ENCODE measurements at places on chromosomes 6 and 20.

GRCh38 chr6:138507977-138508675, 8.8 kb upstream of the NHSL1 start:
- DNase-seq = no peak

DNA sequence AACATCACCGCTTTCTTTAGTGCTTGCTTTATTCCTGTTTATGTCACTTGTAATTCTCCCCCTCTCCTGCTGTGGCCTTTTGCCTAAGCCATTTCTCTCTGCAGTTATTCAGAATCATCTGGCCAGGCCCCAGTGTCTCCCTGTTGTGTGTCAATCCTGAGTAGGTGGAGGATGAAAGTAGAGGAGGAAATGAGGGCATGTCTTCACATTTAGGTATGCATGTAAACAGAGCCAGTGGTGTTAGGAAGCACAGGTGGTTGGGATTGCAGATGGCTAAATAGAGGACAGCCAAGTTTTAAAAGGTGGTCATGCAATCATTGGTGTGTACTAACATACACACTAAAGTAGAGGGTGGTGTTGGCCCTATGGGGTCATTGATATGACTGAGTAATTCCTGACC, 5.2 kb downstream of the PRSS35 start:
- no peak for DNase-seq

DNA sequence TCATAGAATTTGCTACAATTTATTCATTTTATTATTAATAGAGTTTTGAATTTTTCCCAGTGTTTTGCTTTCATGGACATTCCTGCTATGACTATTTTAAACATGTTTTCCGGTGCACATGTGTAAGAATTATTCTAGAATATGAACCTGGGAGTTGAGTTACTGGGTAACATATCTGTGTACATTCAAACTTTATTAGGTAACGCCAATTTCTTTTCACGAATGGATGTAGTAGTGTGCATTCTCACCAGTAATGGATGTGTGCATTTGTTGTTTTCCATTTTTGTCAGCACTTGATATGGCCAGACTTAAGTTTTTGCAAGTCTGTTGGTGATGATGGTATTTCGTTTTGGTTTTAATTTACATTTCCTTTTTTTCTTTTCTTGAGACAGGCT, 118.8 kb downstream of the CDKAL1 start:
- no peak for DNase-seq

- DNase-seq = no peak
Observed at GRCh38 chr6:40419377-40419776, 167.8 kb downstream of the LRFN2 start.

- DNase-seq = no peak
Observed at GRCh38 chr6:74073999-74074398, 378.0 kb downstream of the CD109 start.

GRCh38 chr6:113920663-113921267, 50.2 kb downstream of the HDAC2 start:
- DNase-seq = no peak

DNA sequence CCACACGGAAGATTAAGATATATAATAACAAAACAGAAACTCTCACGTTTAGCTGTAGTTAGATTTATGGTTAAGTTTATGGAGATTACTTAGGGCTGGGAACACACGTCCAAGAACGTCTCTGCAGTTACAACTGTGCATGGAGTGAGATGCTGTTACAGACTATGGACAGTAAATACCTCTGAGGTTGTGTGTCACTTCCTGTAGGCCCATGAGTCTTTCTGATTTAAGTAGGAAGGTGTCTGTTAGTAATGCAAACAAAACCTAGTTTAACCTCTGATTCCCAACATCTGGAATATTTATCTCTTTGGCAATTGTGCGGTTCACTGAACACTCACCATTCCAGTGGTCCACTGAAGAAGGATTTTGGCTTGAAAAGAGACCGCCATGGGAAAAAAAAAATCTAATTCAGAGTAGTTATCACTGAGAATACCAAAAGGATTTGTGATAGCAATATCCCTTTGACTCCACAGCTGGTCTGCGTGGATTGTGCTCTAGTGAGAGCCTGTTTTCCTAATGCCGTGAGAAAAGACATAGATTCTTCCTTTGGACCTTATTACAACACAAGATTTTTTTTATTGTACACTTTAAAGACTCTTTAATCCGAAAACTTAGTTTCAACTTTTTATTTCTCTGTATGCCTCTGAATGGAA, 478.2 kb upstream of the CITED2 start:
- DNase-seq = no peak

DNA sequence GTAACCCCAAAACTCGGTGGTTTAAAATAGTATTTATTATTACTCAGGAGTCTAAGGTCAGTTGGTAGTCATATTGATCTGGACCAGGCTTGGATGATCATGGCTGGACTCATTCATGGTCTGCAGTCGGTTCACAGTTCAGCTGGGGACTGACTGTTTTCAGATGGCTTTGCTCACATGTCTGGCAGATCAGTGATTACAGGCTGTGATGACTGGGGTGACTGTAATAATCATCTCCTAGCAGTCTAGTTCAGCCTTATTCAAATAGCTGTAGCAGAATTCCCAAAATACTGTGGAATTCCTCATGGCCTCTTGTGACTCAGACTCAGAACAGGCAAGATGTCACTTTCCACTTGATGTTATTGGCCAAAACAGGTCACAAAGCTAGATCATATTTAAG, 16.4 kb upstream of the NT5DC1 start:
- DNase-seq = no peak

GRCh38 chr6:157224178-157224950, 99.0 kb downstream of the TMEM242 start:
- DNase-seq = no peak

DNA sequence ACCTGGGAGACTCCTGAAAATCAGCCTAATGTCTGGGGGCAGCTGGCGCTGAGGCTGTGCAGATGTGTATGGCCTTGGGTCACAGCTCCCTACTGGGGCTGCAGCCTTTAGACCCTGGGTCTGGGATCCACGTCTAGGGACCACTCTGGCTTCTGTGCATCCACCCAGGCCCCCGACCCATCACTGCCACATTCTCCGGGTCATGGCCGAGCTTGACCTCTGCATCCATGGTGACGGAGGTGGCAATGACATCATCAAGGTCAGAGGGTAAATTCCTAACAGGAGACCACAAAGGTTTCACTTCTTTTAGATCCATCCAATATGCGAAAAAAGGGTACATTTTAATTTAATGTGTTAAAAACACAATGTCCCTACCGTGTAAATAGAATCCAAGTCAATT, 14.5 kb upstream of the PCMTD2 start:
- peak; percentile 13 for DNase-seq

- no peak for DNase-seq
Observed at GRCh38 chr20:13947719-13948118, 42.7 kb downstream of the SEL1L2 start.

DNA sequence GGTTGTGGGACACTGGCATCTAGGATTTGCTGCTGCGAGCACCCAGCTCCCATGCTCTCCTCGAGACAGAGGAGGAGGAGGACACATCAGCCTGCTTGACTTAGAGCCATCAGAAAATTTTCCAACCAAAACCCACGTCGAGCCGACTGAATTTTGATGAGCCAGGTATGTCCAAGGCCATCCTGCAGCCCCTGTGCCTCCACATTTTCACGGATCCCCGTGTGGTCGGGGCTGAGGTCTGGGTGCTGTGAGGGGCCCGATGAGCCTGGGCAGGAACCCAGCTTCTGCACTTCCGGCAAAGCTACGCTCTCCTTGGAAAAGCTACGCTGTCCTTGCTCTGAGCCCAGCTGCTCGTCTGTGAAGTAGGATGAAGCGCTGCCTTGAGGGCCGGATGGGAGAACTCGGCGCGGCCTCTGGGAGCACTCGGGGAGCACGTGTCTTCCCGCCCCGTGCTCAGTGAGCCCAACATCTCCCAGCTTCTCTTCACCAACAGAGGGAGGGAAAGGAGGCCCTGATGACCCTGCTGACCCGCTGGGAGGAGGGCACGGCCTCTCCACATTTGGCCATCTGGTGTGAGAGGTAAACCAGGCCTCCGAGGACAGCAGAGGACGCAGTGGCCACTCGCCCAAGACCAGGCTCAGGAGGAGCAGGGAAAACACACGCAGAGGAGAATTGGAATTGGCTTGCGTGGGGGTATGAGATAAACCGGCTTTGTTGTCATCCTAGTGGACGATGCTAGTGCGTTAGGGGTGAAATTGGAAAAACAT, 33.9 kb downstream of the PSMG4 start:
- DNase-seq = no peak

- no peak for DNase-seq
Observed at GRCh38 chr6:14934013-14934412, 311.9 kb upstream of the JARID2 start.

- peak; percentile 75 for DNase-seq
Observed at GRCh38 chr6:305371-306206, 13.3 kb downstream of the DUSP22 start.

GRCh38 chr6:3808759-3809514, 40.2 kb upstream of the FAM50B start:
- no peak for DNase-seq

GRCh38 chr6:143037470-143037869, 23.2 kb upstream of the AIG1 start:
- DNase-seq = no peak

DNA sequence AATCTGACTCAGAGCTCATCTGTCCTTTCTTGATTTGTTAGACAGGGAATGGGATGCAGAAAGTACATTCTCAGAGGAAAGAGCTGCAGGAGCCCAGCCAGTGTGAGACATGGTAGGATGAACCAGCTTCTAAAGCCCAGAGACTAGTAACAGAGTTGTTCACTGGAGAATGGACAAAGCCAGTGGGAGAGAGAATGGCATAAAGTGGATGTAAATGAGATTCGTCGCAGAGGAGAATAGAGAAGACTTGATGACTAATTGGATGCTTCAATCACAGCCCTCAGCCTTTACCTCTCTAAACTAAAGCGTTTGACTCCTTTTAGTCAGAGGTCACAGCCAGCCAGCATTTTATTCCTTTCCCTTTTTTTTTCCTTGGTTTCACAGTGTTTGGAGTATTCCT, 25.5 kb upstream of the L3MBTL3 start:
- no peak for DNase-seq

GRCh38 chr6:38281126-38281525, 358.6 kb downstream of the BTBD9 start:
- DNase-seq = no peak

DNA sequence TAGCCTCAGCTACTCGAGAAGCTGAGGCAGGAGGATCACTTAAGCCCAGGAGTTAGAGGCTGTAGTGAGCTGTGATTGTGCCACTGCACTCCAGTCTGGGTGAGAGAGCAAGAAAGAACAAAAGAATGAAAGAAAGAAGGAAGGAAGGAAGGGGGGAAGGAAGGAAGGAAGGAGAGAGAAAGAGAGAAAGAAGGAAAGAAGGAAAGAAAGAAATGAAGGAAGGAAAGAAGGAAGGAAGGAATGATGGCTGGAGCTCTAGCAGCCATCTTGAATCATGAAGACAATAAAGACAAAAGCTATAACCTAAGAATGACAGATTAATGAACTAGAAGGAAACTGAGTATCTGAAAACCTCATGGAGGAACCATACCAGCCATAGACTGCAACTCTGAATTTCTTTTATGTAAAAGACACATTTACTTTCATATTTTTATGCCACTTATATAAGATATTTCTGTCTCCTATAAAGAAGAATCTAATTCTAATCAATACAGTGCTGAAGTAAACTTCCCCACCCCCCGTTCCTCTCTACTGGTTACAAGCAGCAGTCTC, 522.3 kb upstream of the JARID2 start:
- DNase-seq = no peak

All from GM12892 (cell line).